Colonic mucosa (tissue), 4 donors: ENCODE measurements at places on chromosomes 16 and 17.

DNA sequence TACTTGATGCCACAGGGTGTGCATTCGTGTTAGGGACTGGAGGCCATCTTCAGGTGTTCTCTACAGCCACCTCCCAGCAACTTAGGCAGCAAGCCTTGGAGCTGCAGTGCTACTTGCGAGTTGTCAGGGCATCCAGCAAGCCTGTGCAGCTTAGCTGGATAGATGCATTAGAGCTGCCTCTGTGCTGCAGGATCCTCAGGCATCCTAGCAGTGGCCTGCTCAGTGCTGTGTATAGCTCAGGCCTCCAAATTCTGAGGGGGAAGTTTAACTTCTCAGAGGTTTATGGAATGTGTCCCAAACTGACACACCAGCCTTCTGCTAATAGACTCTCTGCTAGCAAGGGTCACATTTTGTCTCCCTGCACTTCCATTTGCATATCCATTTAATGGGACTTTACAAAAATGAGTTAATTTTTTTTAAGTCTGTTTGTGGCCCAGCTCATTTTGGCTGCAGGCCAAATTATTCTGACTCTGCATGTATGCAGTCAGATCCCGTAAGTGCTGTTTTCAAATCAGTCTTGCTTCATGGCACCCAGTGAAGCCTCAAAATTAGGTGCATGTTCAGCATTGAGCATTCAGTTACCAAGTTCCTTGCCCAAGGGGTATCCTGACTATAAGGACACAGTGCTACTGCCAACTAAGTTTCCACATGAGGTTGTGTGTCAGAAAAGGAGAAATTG is 6.8 kb downstream of the GABARAPL2 start:
- no peak for DNase-seq

DNA sequence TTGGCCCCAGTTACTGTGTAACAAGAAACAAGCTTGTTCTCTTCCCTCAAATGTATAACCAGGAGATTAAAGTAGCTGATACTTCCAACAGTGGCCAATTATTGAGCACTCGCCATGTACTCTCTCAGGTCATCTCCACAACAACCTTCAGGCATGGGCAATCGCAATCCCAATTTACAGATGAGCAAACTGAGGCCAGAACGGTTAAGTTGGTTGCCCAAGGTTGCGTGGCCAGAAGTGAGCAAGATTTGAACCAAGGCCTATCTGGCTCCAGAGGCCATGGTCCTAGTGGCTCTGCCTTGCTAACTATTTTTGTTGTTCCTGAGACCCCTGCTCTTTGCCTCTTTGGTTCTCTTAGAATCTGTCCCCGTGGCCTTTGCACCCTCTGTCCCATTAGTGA is 33.6 kb downstream of the IRX5 start:
- DNase-seq = no peak

DNA sequence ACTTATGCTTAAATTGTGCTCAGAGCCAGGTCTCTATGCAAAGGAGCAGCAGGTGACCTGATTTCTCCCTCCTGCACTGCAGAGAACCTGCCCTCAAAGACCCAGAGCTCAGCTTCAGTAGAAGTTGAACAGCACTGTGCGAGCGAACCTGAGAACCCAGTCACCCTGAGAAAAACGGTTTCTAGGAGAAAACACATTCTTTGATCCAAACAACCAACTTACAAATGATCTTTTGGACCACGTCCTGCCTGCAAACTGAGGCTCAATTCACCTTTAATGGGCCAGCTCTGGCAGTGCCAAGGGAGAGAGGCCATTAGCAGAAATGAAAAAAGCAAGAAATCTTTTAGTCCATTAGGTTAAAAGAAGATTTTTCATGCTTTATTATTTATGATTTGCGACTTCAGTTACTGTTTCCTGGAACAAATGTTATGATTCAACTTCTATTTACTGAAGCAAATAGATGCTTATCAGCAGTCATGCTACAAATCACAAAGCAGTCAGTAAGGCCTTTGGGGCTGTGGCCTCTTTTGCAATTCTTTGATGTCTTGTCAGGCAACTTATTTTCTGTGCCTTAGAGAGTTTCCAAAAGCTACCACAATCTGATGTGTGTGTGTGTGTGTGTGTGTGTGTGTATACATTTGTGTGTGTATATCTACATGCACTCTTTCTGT is 65.7 kb upstream of the LRRC37A3 start:
- DNase-seq = no peak

DNA sequence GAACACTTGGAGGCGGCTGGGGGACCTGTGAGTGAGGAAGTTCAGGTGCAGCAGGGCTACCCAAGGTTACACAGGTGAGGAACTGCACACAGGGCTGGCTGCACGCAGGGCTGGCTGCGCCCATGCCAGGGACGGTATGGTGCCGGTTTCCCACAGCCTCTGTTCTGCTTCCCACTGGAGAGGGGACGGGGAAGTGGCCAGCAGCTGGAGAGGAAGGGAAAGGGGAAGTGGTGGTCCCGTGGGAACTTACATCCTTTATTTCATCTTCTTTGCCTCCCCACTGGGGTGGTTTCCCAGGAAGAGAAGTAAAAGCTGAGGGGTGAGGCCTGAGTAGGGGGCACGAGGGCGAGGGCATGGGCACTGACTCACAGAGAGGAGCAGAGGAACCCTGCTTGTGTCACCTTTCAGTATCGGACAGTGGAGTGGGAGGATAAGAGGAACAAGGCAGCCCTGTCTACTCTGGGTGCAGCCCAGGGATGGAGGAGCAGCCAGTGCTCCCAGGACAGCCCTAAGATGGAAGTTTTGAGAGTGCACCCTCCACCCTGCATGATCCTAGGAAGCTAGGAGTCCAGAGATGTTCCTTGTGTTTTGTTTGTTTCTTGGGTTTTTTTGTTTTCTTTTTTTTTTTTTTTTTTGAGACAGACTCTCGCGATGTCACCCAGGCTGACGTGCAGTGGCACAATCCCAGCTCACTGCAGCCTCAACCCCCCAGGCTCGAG is 25.5 kb upstream of the CDH1 start:
- no peak for DNase-seq

GRCh38 chr16:86016201-86016965 is 117.4 kb downstream of the IRF8 start:
- DNase-seq = peak; percentile 48

- DNase-seq = no peak
These were observed 126.3 kb downstream of the ZFHX3 start for GRCh38 chr16:72921620-72922019.

DNA sequence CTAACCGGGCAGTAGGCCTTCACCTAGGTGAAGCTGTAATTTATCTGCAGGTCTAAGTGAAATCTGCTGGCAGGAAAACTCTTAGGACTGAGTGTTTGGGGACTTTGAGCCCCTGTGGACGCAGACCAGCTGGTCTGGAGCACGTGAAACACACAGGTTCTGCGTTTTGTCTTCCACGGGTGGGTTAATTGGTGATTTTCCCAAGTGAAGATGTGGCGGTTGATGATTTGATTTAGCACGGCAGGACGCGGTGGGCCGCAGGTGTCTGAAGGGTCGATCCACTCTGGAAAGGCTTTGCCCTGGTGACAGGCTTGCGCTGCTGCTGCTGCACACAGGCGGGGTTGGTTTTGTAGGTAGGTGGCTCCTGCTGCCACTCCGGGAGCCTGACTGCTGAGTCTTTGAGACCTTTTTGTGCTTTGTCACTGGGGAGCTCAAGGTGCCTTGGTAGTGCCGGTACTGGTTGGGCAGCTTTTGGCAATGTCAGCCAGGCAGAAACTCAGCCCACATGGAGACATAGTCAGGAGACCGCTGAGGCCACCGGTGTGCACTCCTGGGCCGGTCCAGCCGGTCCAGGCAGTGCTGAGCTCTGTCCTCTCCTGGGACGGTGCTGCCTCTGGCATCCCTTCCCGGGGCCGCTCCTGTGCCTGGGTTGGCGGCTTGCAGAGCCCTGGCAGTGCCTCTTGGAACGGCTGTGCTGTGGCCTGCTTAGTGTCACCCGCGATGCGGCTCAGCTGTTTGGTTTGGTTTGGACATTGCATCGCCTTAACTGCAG is 2.3 kb downstream of the BAIAP2 start:
- DNase-seq = no peak

- no peak for DNase-seq
These were observed 464.4 kb downstream of the CDH11 start for GRCh38 chr16:64657316-64658011.

DNA sequence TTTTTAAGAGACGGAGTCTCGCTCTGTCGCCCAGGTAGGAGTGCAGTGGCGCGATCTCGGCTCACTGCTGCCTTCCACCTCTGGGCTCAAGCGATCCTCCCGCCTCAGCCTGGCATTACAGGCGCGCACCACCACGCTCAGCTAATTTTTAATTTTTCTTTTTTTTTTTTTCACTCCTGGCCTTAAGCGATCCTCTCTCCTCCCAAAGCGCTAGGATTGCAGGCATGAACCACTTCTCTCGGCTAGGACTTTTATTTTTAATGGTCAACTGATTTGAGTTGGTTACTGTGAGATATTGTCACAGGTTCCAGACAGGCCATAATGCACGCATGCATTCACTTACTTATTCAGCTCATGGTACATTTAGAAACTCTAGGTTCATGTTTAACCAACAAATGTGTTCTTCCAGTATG is 888 bp downstream of the PIGW start:
- no peak for DNase-seq

- DNase-seq = no peak
These were observed 771.7 kb downstream of the KCNJ18 start for GRCh38 chr17:22464041-22464440.

DNA sequence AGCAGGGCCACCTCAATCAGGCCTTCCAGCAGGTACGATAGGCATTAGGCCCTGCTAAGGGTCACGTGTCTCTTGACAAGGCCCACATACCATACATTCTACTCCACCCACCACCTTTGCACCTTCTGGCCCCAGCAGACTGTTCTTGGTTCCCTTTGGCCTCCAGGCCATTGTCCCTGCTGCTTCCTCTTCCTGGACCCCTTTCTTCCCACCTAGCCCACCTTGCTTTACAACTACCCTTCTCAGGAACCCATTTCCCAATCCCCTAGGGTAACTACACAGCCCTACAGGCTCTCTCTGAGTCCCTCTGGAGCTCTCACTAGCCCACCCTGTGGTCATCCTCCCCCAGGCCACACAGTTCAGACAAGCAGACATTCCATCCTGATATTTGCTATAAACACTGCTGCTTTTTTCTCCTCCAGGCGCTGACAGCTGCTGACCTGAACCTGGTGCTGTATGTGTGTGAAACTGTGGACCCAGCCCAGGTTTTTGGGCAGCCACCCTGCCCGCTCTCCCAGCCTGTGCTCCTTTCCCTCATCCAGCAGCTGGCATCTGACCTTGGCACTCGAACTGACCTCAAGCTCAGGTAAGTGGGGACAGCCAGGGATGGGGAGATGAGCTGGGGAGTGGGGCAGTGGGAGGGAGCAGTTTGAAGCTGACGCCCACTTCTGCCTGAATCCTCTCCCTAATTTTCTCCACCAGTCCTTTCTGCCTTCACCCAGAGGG is 1.4 kb upstream of the NRN1L start:
- DNase-seq = peak; percentile 27

- DNase-seq = no peak
These were observed 127.3 kb downstream of the KATNIP start for GRCh38 chr16:27677263-27677662.

- DNase-seq = no peak
These were observed 51.1 kb upstream of the LGALS9 start for GRCh38 chr17:27579897-27580321.

- peak; percentile 15 for DNase-seq
These were observed 48.7 kb downstream of the WNT3 start for GRCh38 chr17:46769531-46770438.

DNA sequence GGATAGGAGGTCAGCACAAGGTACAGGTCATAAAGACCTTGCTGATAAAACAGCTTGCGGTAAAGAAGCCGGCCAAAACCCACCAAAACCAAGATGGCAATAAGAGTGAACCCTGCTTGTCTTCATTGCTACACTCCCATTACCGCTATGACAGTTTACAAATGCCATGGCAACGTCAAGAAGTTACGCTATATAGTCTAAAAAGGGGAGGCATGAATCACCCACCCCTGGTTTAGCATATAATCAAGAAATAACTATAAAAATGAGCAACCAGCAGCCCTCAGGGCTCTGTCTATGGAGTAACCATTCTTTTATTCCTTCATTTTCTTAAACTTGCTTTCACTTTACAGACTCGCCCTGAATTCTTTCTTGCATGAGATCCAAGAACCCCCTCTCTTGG is 1.0 kb upstream of the HSBP1 start:
- no peak for DNase-seq

DNA sequence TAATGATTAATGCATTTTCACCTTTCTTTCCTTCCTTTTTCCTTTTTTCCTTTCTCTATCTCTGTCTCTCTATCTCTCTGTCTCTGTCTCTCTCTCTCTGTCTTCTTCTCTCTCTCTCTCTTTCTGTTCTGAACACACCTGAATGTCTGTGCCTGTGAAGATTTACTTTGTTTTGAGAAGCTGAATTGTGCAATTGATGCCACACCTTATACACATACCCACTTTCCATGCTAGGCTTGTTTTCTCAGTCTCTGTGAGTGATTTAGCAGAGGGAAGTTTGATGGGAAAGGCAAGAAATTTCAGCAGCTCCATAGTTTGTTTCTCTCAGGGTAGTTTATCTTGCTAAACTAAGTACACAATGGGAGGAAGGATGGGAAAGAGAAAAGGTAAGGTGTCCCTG is 9.3 kb upstream of the CAPNS2 start:
- DNase-seq = no peak

GRCh38 chr17:41976142-41976768 is 9.7 kb downstream of the CNP start:
- DNase-seq = no peak

- DNase-seq = no peak
These were observed 182.4 kb downstream of the HS3ST4 start for GRCh38 chr16:25874196-25874595.

DNA sequence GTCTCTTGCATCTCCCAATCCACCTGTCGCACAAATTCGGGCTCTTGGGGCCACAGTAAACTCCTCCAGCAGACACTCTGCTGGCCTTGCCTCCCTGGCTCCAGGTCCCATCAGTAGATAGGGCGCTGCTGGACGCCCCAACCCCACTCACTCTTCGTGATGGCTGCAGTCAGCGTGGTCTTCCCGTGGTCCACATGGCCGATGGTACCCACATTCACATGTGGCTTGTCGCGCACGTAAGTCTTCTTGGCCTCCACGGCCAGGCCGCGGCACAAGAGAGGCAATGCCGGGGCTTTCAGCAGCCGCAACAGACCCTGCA is 428 bp downstream of the TUFM start:
- DNase-seq = peak; percentile 38

GRCh38 chr17:8435245-8436168 is at the start of gene NDEL1:
NDEL1 (plus strand) TSS chr17:8435884; CDS start chr17:8444272, 8,388 bp downstream.
- DNase-seq = peak; percentile 99

- DNase-seq = no peak
These were observed at the start of gene GRIN2A for GRCh38 chr16:10182222-10183053. GRIN2A (minus strand) TSS chr16:10182428; CDS start chr16:10180411, 2,017 bp downstream.

DNA sequence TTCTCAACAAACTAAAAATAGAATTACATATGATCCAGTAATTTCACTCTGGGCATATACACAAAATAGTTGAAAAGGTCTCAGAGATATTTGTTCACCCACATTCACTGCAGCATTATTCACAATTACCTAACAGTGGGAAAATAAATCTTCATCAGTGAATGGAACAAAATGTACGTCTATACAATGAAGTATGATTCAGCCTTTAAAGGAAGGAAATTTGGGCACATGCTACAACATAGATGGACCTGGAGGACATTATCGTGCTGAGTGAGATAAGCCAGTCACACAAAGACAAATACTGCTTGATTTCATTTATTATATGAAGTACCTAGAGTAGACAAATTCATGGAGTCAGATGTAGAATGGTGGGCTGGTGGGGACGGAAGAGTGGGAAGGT is 47.0 kb downstream of the MFSD11 start:
- no peak for DNase-seq

- no peak for DNase-seq
These were observed 20.2 kb downstream of the FOXN1 start for GRCh38 chr17:28526381-28526780.
